ENCODE measurements at places on chromosomes 16 and 17. TPM values are rescaled to one million over a fixed set of nuclear protein-coding genes. Genes with fewer than 3 reads are reported as not detected.

Gene ANKS4B
- 0.15 TPM for polyA plus RNA-seq

Gene SOX15
- 0.53 TPM for polyA plus RNA-seq

Gene FAM117A
- polyA plus RNA-seq = 12.3 TPM

Gene MAPT
- polyA plus RNA-seq = 3.2 TPM

DNA sequence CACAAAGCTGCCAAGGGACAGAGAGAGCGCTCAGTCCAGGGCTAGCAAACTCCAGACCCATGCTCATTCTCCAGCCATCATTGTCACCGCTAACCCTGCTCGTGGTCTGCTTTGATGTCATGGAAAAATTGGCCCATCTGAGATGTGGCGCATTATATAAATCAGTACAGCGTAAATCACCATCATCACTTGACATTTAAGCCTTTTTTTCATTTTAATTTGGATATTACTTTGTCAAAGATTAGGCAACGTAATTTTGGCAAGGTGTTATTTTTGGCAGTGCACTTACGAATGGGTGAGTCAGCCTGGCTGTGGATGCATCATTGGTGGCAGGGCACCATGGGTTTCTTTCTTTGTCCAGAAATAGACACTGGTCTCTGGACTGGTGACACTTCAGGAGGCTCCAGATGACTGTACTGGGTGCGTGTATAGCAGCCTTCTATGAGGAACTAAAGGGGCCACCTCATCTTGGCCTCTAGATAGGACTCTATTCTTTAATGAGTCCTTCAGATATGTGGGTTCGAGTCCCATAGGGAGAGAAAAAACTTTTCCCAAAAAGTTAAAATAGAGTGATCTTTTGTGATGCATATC, 166.3 kb downstream of the MSI2 start:
- no peak for DNase-seq

Measured in pancreas (tissue), 10 donors.